CD4-positive, alpha-beta T cell (primary cell): ENCODE measurements at places on chromosomes 5 and 9.

DNA sequence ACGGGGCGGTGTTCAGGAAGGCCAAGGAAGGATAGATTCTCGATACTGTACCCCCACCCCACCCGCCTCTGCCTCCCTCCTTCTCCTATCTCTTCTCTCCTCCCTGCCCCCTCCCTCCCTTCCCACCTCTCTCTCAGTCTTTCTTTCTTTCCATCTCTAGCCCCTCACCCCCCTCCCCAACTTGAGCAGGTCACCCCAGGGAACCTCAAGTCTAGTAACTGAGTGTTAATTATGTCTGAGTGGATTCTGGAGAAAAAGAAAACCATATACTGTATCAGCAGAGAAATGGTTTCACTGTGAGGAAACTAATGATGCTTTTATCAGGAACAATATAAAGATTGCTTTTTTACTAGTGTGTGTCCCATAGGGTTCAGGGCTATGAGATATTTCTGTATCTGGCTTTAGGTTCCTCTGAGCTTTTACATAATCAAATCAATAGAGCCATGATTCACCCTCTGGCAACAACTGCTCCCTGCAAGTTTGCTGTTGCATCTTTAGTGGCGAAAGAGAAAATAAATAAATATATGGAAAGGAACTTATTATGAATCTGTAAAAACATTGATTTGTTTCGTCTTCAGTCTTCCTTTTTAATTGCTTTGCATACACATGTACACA lies 639.7 kb downstream of the CCDC171 start:
- DNase-seq: no peak

GRCh38 chr5:147037515-147038205 lies 159.1 kb upstream of the PPP2R2B start:
- no peak for DNase-seq

GRCh38 chr9:116504893-116505480 lies 182.1 kb upstream of the TRIM32 start:
- peak; percentile 23 for DNase-seq

GRCh38 chr9:120360046-120360445 lies 219.9 kb downstream of the CDK5RAP2 start:
- DNase-seq: no peak

- no peak for DNase-seq
Measured at GRCh38 chr9:87651431-87651830, 74.5 kb upstream of the CTSL start.

- DNase-seq: no peak
Measured at GRCh38 chr9:130110596-130111021, 56.9 kb downstream of the GPR107 start.

DNA sequence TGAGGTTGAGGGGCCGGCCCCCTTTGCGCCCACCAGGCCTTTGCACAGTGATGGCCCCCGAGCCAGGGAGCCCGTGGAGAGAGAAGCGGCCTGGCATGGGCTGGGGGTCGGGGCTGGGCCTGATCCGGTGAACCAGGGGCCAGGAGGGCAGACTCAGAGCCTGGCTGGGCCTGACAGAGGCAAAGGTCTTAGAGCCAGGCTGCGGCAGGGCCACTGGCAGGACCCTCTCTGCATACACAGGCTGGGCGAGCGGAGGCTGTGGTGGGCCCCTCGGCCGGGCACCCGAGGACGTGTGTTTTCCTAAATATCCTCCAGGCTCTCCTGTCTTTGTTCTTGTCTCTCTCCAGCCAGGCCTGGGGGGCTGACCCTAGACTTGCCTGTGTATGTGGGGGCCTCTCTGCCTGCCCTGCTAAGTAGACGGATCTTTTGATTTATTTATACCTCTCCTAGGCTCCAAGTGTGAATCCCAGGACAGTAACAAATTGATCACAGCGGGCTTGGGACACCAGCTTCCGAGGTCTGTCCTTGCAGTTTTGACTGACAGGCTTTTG lies 933 bp downstream of the NEK6 start:
- DNase-seq: no peak

GRCh38 chr9:93268551-93269314 lies 84.8 kb downstream of the WNK2 start:
- peak; percentile 55 for DNase-seq

DNA sequence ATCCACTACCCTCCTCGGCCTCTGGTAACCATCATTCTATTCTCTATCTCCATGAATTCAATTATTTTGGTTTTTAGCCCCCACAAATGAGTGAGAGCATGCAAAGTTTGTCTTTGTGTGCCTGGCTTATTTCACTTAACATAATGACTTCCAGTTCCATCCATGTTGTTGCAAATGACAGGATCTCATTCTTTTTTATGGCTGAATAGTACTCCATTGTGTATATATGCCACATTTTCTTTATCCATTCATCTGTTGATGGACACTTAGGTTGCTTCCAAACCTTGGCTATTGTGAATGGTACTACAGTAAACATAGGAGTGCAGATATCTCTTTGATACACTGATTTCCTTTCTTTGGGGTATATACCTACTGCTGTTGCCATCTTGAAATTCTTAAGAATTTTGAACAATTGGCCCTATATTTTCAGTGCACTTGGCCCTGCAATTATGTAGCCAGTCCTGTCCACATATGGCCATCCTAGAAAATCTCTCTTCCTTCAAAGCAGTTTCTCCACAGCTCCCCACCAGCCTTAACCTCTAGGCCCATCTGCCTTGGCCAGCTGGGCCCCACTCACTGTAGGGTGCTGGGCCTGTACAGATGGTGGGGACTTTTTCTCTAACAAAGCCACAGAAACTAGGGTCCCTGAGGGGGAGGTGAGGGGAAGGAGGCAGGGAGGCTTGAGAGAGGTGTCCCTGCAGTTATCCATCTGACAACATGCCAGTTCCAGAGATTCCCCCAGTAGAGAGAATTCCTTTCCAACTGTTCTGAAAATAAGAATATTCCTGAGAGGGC lies 81.9 kb upstream of the LHFPL2 start:
- DNase-seq: no peak

DNA sequence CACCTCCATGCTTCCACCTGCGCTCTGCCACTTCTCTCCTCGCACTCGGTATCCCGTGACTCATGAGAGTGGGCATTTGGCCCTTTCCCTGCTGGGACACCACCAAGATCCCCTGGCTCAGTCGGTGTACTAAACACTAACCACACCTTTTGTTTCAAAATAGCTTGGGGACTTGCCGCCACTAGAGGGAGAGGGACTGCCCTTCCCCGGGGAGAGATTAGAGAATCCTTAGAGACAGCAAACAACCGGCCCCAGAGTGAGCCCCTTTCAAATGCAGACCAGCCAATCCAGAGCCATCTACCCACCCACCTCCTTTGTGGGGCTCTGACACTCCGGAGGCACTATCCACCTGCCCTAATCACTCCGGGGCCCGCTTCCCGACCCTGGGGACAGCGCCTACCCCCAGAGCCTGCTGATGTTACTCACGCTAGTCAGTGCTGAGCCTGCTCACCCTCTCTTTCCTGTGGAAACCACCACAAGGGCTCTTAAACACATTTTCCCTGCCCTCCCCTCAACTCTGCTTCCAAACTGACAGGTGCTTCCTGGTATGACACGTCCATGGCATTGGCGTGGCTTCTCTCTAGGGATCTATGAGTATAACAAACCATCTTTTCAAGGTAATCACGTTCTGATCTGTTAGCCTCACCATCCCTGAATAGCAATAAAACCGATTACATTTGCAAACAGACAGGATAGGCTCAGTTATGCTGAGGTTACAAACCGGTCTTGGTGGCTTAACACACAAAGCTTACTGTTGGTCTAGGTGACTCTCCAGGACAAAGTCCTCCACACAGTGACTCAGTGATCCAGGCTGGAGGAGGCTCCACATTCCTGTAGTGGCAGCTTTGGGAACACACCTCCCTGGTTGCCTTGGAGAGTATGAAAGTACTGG lies 180.1 kb upstream of the MVB12B start:
- DNase-seq: no peak

DNA sequence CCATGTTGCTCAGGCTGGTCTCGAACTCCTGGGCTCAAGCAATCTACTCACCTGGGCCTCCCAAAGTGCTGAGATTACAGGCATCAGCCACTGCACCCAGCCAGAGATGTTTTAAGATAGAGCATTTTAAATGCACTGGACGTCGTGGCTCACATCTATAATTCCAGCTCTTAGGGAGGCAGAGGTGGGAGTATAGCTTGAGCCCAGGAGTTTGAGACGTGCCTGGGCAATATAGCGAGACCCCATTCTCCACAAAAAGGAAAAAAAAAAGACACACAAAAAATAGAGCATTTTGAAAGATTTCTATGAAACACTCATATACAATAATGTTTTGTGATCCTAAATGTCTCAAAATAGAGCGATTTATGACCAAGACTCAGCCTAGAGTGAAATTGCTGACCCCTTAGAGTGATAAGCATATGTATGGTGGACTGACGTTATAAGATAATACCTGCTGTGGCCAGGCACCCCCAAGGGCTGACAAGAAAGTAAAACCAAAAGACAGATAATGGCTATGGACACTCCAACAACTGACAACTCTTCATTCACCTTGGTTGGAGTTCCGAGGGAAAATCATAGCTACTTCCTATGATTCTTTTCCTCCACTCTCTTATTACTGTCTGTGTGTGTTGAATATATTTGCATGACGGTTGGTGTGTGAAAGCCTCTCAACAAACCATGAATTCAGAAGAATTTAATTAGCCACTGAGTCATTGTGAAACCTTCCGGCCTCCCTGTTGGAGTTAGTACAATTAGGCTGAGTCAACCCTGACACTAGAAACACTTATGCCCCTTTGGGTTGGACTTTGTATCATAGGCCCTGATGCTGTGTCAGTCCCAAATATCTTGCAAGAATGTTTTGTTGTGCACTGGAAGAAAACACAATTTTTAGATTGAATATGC lies 526.5 kb upstream of the NUDT12 start:
- DNase-seq: no peak

DNA sequence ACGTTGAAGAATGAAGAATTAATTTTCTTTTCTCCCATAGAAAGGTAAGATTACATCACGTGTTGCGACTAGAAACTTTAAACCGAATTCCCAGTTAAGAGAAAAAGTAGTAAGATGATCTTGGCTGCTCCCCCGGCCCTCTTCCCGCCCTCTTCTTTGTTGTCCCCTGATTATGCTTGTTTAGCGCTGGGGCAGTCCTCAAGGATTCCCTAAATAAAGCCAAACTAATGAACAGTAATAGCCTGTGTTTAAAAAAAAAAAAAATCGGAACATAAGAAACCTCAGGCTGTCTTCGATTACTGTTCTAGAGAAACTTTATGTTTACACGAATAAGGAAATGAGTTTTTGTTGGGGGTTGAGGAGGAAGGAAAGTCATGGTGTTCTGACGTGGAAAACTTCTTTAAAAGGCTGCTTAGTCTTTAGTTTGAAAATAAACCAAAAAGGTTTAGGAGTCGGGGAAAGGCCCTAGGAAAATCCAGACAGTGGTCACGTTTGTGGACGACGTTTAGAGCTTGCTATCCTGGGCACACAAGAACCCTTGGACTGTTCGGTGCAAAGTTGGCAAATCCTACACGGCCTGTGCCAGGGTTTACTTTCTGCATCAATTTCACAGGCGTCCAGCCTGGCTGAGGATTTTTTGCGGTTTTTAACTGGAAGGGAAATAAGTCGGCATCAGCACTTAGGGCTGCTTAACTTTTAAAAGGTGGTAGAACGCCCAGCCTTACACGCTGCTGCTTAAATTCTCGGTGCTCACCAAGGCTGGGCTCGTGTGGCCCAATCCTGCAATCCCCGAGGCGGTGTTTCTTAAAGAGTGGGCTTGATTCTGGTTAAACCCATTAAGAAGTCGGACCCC lies 1.1 kb upstream of the MAT2B start:
- peak; percentile 19 for DNase-seq

- no peak for DNase-seq
Measured at GRCh38 chr5:10036136-10036815, 213.4 kb downstream of the ATPSCKMT start.

GRCh38 chr5:124713595-124713994 lies 32.8 kb downstream of the ZNF608 start:
- DNase-seq: no peak

DNA sequence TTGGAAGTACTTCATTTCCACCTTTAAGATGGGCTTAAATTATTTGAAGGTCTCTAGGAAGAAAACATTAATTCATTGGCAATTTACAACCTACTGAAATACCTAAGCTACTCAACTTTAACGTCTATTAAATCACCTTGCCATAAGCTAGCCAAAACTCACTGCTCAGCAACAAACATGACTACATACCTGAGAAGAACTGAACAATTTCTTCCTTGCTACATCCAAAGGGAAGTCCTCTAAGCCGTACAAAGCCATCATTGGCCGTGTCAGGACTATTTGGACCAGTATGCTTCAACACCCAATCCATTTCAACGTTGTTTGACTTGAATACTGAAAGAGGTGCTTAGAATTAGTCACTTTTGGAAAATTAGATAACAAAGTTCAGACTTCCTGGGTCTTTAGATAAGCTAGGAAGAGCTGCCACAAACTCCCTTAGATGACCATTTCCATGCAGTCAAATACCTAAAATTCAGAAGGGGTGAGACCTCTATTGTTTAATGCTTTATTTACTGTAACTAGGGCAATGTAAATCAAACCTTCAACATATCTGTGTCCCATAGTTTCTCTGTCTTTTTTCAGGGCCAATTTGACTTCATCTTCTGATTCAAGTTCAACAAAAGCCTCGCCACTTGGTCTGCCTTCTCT lies 2.6 kb downstream of the HNRNPH1 start:
- no peak for DNase-seq

DNA sequence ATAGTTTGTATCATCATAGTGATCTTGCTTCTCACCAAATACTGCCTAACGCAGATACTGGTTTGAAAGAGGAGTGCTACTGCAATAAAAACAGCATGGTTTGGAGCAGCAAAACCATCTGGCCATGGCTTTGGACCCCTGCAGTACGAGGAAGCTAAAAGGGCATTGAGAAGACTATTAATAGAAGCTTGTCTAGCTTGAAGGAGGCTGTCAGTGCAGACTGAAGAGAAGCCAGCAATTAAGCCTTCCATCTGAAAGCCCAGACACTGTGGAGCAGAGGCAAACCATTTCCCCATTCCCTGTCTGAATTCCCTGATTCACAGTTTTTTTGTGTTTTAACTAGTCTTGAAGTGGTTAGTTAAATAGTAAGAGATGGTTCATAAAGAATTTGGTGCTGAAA lies 281.6 kb downstream of the PTPRD start:
- no peak for DNase-seq

- no peak for DNase-seq
Measured at GRCh38 chr5:122454541-122454940, 142.5 kb downstream of the SNCAIP start.

DNA sequence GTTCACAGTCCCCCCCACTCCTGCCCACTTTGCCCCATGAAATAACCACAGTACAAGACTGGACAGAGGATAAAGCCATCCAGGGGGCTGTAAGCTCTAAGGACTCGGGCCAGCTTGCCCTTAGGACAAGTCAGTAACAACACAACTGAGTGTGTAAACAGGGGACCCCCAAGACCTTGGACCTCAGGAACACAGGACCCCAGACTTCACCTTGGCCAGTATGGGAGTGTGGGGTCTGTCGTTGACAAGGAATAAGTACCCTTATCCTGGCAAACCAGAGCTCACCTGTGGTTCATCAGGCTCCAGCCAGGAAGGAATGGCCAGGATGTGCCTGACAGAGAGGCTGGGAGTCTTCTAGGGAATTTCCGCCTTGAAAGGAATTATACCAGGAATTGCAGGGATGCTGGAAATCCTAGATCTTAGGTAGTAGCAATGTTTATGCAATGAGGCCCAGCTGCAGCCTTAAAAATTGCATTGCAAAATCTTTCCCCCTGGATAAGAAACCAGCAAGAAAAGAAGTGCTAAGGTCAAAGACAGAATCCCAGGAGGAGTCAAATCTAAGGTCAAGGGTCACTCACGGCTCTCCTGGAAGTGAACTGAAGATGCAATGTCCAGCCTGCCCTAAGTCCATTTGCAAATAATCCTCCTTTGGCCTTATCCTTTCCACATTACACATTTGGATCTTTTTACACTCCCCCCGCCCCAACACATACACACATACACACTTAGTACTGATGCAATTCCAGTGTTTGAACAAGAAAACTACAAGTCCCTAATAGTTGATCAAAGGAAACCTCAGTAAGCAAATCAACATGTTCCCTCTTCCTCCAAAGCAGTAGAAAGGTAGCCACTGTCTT lies 27.3 kb upstream of the TDRD7 start:
- no peak for DNase-seq
